ENCODE measurements at places on chromosomes 11 and 22.

DNA sequence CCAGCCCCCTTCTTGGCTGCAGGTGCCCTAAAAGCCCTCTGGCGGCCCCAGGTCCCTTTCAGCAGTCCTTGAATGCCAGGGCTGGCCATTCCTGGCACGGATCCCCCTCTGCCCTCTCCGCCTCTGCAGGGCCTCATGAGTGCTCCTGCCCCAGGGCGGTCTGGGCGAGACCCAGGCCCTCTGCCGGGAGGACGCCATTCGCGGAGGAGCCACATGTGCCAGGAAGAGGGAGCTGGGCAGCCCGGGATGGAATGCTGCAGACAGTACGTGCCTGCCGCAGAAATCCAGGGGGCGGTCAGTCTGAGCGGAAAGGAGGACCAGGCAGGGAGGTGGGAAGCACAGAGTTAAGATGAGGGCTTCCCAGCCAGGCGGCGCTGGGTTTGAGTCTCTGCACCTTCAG is 2.8 kb downstream of the CABP7 start:
- DNase-seq, result no peak

GRCh38 chr11:69002110-69002569 is 10.9 kb downstream of the MRGPRF start:
- no peak for DNase-seq

GRCh38 chr22:46115755-46116490 is 34.4 kb upstream of the PPARA start:
- DNase-seq, result no peak

- peak; percentile 45 for DNase-seq
These were observed 14.0 kb downstream of the B3GAT1 start for GRCh38 chr11:134398079-134398444.

DNA sequence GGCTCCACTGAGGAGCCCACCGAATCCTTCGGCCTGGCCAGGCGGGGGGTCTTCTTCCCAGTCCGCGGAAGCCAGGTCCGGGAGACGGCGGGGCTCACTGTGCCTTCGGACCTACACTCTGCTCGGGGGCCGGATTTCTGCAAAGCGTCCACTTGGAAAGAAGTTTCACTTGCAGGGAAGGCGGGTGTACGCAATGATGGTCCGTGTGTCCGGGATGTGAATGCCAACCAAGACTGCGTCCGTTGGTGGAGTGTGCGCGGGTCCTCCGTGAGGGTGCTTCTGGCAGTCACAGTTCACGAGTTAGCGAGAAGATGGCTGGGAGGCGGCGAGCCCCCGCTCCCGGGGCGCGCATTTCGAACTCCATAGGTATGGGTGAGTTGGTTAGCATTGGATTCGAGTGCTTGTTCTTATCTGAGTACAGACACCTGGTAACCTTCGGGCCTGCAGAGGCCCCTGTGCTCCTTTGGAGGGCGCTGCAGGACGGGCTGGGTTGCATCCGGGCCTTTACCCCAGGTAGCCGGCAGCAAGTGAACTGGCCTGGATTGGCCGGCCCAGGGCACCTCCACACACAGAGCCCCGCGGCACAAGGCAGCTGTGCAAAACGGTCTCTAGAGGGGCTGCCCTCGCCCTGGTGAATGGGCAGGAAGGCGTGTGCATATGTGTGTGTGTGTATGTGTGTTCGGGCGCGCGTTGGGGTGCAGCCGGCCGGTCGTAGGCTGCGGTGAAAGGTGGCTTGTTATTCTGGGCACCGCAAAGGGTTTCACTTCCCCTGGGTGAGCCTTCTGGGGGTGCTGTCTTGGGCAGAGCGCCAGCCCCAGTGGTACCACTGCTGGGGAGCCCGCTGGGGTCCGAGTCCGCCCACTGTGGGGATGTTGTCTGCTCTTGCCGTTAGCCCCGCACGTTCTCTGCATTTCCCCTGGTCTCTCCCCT is 13.3 kb upstream of the CYP2R1 start:
- DNase-seq, result peak; percentile 23

DNA sequence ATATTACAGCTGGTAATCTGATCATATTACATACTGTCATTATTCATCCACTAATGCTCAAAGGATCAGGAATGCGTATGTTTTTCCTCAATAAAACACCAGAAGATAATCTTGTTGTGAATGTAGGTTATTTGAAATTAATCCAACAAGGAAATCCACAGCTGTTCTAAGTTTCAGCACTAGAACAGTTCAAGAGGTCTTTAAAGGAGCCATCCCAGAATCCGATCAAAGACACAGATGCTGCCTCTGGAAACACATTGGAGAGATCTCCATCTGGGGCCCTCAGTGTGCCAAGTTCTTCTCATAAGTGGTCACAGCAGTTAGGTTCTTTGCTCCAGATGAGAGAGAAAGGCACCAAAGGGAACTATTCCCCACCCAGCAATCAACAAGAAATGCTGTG is 1955.1 kb upstream of the RAG2 start:
- DNase-seq, result no peak

GRCh38 chr11:13685461-13686108 is 17.1 kb downstream of the FAR1 start:
- DNase-seq, result no peak

DNA sequence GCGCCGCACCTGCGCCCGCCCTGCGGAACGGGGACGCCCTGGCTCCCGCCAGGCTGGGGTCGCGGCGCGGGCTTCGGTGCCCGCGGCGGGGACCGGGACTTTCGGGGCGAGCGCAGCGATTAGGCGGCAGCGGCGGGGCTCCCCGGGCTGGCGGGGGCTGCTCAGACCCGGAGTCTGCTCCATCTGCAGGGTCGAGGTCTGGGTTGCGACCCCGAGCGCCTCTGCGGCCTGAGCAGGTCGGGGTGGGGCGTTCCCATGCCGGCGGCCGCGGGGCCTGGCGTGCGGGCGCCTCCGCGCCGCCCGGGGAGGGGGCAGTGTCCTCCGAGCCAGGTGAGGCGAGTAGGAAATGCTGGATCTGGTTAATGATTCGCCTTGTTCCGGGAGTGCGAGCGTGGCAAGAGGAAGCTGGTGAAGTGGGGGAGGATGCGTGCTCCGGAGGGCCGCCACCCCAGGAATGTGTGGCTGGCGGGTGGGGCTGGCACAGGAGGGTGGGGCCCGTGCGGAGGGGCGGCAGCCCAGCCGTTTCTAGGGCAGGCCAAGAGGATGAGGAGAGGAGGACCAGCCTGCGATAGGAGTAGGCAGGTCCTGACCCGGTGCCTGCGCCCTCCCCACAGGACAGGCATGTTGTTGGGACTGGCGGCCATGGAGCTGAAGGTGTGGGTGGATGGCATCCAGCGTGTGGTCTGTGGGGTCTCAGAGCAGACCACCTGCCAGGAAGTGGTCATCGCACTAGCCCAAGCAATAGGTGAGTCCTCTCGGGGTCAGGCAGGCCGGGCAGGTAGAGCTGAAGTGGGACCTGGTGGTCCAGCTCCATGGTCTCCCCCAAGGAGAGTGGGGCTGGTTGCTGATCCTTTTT is 606 bp downstream of the RASSF7 start:
- DNase-seq, result no peak

- DNase-seq, result no peak
These were observed 84.1 kb downstream of the PDE2A start for GRCh38 chr11:72589802-72590761.

GRCh38 chr11:67465189-67465510 is 3.9 kb downstream of the TMEM134 start:
- DNase-seq, result no peak

DNA sequence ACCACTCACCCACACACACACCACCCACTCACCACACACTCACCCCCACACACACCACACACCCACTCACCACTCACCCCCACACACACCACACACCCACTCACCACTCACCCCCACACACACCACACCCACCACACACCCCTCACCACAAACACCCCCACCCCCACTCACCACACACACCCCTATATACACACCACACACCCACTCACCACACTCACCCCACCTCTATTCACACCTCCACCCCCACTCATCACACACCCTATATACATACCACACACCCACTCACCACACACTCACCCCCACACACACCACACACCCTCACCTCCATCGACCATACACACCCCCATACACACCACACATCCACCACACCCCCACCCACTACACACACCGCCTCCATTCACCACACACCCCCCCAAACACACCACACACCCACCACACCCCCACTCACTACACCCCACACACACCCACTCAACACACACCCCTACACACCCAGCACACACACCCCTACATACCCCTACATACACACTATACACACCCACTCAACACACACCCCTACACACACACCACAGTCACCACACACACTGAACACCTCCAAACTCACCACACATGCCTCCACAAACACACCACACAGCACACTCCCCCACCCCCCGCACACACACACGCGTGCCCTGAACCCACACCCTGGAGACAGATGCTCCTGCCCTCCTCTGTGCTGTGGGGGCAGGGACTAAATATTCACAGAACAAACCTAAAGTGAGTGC is 19.0 kb upstream of the TTLL12 start:
- DNase-seq, result no peak

DNA sequence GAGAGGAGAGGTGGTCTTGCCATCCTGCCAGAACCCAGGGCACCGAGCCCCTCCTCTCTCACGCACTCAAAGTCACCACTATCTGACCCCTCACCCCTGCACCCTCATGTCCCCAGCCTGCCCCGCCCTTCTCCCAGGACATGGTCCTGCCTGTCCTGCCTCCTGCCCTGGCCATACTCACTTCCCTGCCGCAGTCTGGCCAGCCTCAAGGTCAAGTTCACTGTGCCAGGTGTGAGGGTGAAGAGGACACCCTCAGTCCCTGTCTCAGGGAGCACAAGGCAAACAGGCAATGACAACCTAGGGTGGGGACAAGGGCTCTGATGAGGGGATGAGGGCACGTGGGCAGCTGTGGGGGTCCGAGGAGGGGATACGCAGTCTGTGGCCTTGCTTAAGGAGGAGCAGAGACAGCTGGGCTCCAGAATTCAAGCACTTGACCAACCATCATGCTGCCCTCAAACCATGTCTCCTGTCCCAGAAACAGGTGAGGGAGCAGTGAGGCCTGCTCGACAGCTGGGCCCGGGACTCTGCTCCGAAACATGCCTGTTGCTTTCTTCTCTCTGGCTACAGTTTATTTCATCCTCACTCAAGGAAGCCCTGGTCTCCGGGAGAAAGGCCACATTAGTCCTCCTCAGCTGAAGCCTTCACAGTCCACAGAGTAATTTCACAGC is 36.6 kb downstream of the PDGFB start:
- DNase-seq, result no peak

GRCh38 chr11:126308271-126308671 is 4.4 kb downstream of the DCPS start:
- DNase-seq, result no peak

DNA sequence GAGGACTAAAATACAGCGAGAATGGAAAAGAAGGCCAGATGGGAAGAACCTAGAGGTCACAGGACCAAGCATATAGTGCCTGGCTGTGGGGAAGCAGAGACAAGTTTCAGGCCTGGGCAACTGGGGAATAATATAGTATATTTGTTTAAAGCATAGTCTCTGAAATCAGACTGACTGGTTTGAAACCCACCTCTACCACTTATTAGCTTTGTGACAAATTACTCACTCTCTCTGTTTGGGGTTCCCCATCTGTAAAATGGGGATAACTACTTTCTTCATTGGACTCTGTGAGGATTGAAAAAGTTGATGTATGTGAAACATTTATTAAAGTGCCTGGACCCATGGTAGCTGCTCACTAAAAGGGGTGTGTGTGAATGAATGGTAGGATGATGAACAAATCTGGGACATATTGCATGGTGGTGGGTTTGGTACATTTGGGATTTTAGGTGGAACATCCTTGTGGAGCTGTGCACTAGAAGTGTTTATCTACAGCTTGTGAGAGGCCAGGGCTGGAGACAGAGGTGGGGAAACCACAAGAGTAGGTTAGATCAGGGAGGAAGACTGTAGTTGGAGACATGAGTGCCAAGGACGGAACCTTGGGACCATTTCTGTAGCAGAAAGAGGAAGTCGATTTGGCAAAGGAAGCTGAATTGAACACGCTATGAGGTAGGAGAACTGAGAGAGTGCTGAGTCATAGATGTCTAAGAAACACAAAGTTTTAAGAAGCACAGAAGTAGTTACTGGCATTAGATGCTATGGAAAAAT is 52.6 kb downstream of the SWAP70 start:
- DNase-seq, result no peak

GRCh38 chr11:57815476-57815875 is 53.9 kb downstream of the CTNND1 start:
- no peak for DNase-seq

DNA sequence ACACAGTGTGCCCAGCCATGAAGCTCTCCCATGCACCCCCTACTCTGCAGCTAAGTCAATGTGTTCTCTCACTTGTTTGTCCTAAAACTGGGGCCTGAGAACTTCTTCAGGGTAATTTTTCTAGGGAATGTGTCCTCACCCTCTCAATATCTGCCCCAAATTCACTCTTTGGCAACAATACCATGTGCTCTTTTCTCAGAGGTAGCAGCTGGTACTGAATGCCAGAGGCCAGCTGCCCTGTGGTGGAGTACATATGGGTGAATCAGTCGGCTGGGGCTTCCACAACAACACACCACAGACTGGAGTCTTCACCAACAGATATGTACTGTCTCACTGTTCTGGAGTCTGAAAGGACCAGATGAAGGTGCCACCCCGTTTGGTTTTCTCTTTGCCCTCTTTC is 97.7 kb upstream of the TOP3B start:
- DNase-seq, result no peak

DNA sequence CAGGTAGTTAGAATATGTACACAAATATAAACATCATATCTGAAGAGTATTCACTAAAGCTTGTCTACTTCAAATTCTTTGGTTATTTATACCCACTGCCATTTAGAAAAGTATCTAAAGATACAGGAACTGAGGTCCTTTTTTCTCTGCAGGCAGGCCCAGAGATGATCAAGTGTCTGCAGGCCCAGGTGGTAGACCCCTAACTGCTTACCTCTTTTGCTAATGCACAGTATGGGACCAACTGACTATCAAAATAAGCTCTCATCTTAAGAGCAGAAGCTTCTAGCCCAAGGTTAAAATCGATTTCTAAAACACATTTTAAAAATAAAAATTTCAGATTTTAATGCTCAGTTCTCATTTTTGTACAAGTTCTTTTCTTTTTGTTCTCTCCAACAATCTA is 81.5 kb downstream of the APOL5 start:
- no peak for DNase-seq

- no peak for DNase-seq
These were observed 621.2 kb downstream of the KCNA4 start for GRCh38 chr11:29395555-29396072.

- no peak for DNase-seq
These were observed 1401.4 kb upstream of the TENM4 start for GRCh38 chr11:80842246-80842645.

GRCh38 chr11:843818-844692 is 1.4 kb downstream of the TSPAN4 start:
- peak; percentile 47 for DNase-seq

GRCh38 chr11:134604886-134605285 is 192.8 kb upstream of the B3GAT1 start:
- no peak for DNase-seq

GRCh38 chr11:64531906-64532312 is 59.1 kb upstream of the SLC22A12 start:
- DNase-seq, result no peak

DNA sequence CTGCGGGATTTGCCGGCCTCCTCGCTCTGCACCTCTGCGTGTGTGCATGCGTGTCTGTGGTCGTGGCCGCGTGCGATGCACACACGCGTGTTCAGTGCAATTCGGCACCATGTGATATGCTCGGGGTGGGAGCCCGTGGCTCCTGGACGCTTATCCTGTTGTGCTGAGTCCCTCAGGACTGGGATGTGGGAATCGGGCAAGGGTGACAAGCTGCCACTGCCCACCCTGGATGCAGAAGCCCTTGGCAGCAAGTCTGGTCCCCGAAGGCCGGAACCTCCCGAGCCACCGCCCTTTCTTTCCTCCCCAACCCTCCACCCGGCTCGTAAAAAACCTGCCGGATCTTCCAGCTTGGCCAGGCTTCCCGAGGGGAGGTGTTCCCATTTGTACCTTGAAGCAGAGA is 128.2 kb downstream of the PHF21B start:
- DNase-seq, result no peak

Measured in C1 segment of cervical spinal cord (tissue), 14 donors.